SK-N-SH (cell line): ENCODE measurements at places on chromosomes 6 and 20. TPM values are rescaled to one million over a fixed set of nuclear protein-coding genes. Genes with fewer than 3 reads are reported as not detected.

- DNase-seq: no peak
Observed at GRCh38 chr6:150492507-150492906, 107.2 kb upstream of the PLEKHG1 start.

The DZANK1 gene
- 3.3 and 4.6 TPM in 2 replicates for polyA plus RNA-seq

The NFATC2 gene
- polyA plus RNA-seq: 0.13 and 0.36 TPM in 2 replicates

GRCh38 chr6:130420911-130421310 lies 55.1 kb downstream of the TMEM200A start:
- no peak for DNase-seq

The RIMS1 gene
- 0.20 and 0.45 TPM in 2 replicates for polyA plus RNA-seq

The NPEPL1 gene
- 2.3 and 2.8 TPM in 2 replicates for polyA plus RNA-seq

DNA sequence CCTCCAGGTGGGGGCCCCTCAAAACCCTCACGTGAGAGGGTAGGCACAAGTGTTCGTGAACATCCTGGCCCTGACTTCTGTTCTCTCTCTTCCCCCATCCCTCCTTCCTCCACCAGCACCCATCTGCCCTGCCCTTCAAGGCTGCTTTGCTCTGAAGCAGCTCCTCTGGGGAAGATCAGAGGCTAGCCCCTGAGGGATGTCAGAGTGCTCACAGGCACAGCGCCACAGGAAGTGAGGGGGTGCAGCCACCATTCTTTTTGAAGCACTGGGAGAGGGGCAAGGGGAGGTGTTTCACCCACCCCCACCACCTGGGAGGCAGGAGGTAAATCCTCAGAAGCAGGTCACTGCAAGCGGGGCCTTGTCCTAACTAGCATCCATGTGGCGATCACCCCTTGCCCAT lies 11.4 kb downstream of the MOCS1 start:
- DNase-seq: no peak

GRCh38 chr6:132961122-132961521 lies 146.8 kb downstream of the RPS12 start:
- no peak for DNase-seq

DNA sequence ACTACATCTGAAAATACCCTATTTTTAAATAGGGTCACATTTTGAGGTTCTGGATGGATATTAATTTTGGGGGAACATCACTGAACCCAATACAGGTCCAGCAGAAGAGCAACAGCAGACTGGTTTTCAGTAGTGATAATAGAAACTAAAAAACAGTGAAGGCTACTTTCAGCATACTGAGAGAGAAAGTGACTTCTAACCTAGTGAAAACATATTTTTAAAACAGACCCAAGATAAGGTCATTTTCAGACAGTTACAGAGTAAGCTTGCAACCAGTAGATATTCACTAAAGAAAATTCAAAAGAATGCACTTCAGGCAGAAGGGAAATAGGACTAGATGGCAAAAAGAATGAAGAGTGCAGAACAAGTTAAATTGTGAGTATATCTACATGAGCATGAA lies 42.0 kb upstream of the TMEM244 start:
- DNase-seq: no peak

- no peak for DNase-seq
Observed at GRCh38 chr6:134447883-134448387, 130.0 kb upstream of the SGK1 start.

The VSTM2L gene
- 4.8 and 5.1 TPM in 2 replicates for polyA plus RNA-seq

- no peak for DNase-seq
Observed at GRCh38 chr6:81938014-81938856, 185.8 kb upstream of the TENT5A start.

The FOXS1 gene
- 0.73 and 0.99 TPM in 2 replicates for polyA plus RNA-seq

The MRAP2 gene
- 0.12 and 0.44 TPM in 2 replicates for polyA plus RNA-seq
